ENCODE measurements at places on chromosomes 3 and 15.

- no peak for DNase-seq
These were observed 136.6 kb downstream of the DUT start for GRCh38 chr15:48467801-48468200.

DNA sequence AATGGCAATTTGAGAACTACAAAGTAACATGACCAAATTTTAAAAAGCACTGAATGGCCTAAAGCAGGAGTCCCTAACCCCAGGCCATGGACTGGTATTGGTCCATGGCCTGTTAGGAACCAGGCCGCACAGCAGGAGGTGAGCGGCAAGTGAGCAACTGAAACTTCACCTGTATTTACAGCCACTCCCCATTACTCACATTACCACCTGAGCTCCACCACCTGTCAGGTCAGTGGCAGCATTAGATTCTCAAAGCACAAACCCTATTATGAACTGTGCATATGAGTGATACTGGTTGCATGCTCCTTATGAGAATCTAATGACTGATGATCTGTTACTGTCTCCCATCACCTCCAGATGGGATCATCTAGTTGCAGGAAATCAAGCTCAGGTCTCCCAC lies 48.8 kb downstream of the SENP7 start:
- DNase-seq: no peak

GRCh38 chr3:98977520-98977919 lies 76.0 kb upstream of the DCBLD2 start:
- no peak for DNase-seq

GRCh38 chr15:40928821-40929659 lies at the start of gene DLL4:
Gene DLL4 (plus strand): TSS chr15:40929340. CDS start chr15:40929669, 329 bp downstream.
- peak; percentile 86 for DNase-seq

GRCh38 chr3:71250026-71250425 lies 333.5 kb downstream of the FOXP1 start:
- DNase-seq: no peak

DNA sequence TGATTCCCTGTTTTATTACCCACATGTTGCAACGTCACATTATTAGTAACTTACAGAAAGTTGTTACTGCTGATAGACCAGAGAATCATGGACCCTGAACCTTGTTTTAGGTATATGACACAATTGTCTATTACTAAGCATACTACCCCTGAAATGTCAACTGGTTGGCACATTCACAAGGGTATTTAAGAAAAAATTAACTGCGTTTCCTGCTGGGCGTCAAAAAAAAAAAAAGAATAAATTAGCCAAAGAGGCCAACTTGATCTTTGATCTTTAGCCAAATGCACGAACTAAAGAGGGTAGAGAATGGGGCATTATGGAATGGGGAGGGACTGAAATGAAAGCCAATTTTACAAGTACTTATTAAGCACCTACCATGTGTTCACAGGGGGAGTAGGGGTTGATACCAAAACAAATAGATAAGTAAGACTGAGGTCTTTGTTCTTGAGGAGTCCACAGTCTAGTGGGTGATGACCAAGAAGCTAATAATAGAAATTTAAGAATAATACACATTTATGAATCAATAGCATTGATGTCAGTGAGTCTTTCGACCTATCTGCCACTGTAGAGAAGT lies 17.8 kb upstream of the MUC13 start:
- no peak for DNase-seq

DNA sequence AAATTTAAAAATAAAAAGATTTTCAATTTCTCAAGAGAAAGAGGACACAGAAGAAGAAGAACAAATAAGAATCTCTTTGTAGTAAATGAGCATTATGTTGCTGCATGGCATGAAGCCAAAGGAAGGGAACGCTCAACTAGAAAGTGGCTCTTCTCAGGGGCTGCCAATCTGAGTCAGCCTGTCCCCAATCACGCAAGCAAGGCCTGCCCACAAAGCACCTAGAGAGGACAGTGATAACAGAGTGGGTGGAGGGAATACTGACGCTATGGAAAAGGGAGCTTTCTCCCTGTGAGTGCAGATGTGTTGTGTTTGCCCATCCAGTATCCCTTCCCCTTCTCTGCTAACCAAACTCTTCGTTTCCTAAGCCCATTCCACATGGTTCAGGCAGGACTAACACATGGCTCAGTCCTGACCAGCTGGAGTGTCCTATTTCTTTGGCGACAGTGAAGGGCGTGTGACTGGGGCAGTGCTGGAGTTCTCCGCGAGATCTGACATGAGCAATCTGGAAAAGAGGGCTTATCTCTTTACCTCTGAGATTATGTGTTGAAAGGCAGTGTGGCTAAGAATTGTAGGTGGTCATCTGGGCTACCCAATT lies 14.2 kb downstream of the FBN1 start:
- DNase-seq: no peak

- DNase-seq: no peak
These were observed 4.8 kb upstream of the HCLS1 start for GRCh38 chr3:121665488-121665887.

DNA sequence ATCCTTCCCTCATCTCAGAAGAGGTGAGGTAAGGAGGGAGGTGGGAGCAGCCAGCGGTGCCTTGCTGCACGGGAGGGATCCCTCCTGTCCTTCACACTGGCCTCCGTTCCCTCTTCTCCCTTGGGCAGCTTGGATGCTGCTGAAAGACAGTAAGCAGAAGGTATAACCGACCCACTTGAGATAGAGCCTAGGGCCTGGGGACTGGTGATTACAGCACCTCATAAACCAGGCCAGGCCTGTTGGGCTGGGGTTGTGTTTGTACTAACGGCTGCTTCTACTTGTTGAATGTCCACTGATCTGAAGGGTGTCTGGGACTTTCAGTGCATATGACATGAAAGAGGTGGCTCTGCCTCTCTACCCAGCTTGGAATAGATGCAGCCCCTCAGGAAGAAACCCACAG lies 25.0 kb downstream of the SEMA6D start:
- DNase-seq: no peak

DNA sequence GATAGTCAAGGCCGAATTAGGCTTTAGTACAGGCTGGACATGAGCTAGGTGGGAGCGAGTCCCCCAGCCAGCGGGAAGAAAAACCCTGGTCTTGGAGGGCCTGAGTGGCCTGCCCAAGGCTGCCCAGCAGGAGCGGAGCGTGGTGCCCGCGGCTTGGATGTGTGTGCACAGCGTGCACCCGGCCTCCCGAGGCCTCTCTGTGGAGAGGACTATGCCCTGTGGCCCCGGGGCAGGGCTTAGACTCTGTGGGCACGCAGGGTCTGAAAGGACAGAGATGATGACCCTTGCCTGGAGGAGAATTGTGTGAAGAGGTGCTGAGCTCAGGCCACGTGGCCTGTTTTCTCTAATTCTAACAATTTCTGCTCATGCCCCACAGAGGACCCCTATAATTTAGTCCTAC lies 124.6 kb upstream of the IQSEC1 start:
- DNase-seq: no peak

GRCh38 chr3:154180836-154181691 lies 59.9 kb downstream of the ARHGEF26 start:
- no peak for DNase-seq

DNA sequence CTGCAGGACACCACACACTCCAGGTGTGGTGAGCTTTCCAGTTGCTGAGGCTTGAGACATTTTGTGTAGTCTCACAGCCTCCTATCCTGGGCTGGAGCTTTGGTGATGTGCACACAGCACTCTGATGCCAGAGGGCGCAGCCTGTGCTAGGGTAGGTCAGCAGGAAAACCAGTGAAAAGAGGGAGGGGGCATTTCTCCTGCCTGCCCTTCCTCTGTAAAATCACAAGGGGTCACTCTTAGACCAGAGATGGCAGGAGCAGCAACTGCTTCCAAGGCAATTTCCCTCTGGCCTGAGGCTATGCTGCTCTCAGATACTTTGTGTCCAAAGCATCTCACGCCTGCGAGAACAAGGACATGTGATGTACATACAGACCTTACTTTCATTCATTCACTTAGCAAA lies 16.5 kb upstream of the MUSTN1 start:
- peak; percentile 76 for DNase-seq

GRCh38 chr15:55588815-55589115 lies 620 bp upstream of the PYGO1 start:
- DNase-seq: no peak

- no peak for DNase-seq
These were observed 5.2 kb upstream of the SPINK8 start for GRCh38 chr3:48338635-48339034.

GRCh38 chr15:93897377-93897776 lies 334.0 kb upstream of the MCTP2 start:
- no peak for DNase-seq

DNA sequence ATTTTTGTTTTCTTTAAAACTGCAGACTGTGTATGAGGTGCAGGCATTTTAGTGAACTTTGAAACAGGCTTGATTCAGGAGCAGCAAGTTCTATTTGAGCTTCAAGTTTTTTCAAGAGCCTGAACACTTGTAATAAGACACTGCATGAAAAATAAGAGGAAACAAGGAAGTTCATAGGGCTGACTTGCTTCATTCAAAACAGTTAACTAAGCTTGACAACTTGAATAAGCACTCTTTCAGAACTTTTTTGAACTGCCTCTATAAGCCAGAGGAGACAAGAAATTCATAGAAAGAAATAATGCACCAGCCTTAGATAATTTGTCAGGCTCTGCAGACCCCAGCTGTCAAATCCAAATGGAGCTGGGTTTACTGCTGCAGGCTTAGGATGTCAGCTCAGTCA lies 130.2 kb downstream of the SSR3 start:
- DNase-seq: no peak

DNA sequence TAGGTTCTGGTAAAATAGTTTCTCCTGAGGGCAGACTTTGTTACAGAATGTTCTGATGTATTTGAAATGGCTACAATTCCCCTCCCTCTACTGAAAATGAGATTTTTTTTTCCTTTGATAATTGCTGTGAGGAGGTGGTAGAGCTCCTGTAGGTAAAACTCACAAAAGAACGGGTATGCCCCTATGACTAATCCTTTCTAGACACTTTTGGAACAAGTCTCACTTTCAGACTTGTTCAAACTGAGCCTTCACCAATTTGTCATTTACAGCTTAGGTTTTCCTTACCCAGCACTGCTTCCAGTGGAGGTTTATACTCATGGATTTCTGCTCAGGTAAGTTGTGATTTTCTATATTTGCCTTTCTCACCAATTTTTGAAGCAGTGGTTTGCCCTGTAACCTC lies 115.6 kb downstream of the NLGN1 start:
- no peak for DNase-seq

GRCh38 chr3:134768837-134769236 lies 26.2 kb upstream of the EPHB1 start:
- no peak for DNase-seq

DNA sequence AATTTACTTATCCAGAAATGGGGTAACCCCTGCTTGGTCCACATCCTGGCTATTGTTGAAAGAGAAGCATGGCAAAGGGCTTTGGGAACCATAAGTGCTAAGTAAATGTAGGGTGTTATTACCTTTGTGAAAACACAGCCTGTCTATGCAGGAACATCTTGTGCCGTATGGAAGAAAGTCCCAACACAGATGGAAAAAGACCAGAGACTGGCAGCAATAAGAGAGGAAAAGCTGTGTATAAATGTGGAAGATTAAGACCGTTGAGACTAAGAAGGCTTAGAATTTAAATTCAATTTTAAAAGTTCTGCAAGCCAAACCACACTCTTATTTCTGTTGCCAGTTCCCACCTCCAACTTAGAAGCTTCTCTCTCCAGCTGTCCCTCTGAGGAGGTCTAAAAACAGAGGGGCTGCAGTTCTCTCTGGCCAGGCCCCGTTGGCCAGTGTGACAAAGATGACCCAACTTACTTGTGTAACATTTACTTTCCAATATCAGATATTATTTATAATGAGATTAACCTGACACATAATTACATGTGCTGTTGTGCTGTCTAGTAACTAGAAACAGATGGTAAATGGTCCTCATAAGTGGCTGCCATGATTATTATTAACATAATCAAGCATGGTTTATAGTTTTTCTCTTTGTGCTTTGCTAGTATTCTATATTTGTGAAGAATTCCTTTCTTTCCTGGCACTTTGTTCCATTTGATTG lies 7.0 kb downstream of the MINDY4B start:
- no peak for DNase-seq

DNA sequence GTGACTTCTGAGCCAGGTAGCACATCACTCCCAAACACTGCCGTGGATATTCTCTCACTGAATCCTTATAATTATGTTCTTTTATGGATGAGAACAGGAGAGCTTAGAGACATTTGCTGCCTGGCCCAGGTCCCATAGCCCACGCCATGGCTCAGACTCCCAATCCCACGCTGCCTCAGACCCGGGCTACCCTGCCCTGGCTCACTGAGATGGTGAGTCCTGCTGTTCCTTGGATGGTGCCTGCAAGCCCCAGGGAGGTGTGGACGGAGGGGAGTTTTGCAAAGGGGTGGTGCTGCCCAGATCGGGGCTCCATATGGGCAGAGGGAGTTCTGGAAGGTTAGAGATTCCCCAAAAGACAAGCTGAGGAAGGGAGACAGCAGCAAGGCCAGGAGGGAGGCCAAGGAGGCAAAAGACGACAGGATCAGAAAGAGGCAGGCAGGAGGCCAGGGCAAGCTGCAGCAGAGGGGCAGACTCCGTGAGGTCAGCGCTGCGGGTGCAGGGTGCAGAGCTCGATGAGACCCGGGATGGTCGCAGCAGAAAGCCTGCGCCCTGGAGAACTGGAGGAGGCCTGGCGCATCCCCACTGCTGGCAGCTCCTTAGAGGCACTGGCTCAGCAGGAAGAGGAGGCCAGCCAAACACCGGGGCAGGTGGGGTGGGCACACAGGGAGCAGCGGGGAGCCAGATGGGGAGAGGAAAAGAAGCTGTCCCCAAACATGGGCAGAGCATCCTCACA lies 95.7 kb upstream of the ALDH1A3 start:
- DNase-seq: no peak

- no peak for DNase-seq
These were observed 94.8 kb downstream of the SHQ1 start for GRCh38 chr3:72753495-72753894.

DNA sequence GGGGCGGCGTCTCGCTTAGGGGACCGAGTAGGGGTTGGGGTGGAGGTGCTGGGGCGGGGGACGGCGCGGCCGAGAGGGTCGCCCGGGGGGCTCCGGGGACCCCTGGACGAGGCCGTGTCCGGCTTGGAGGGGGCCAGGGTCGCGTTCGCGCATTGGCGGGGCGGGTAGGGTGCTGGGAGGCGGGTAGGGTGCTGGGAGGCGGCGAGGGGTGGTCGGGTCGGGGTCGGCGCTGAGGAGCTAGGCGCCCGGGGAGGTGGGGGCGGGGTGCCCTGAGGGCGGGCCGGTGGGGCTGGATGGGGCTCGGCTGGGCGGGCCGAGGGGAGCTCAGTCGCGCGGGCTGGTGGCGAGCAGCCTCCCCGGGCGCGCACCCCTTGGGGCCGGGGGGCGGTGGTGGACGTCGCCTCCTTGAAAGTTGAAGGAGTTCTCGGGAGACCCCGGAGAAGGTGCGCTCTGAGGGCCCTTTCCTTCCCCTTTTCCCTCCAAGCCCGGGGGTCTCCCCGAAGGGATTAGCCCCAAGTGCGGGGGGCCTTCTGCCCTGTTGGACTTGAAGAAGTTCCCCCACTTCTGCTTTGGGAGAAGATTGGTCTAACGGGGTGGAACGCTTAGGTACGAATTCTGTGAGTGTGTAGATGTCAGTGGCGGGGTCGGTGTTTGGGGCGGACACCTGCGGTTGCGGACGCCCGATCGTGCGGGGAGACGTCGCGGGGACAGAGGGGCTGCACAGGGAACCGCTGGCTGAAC lies 543 bp downstream of the MEF2A start:
- DNase-seq: no peak
